ENCODE measurements at places on chromosomes 5 and 9. TPM values are rescaled to one million over a fixed set of nuclear protein-coding genes. Genes with fewer than 3 reads are reported as not detected.

DNA sequence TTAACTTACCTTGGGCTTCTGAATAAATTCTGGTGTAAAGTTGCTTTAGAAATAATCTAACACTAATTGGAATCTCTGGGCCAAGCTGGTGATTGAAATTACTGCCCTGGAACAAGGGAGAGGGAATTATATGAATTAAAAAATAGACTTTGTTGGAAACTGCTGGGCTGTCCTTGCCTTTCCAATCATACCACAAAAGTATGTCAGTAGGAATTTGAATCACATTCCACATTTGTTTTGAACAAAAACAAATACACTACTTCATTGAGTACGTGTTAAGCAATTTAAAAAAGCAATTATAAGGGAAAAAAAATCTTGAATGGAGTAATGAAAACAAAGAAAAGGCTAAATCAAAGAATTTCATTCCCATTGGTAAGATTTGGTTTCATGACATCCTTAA, 102.5 kb upstream of the SREK1 start:
- no peak for DNase-seq

DNA sequence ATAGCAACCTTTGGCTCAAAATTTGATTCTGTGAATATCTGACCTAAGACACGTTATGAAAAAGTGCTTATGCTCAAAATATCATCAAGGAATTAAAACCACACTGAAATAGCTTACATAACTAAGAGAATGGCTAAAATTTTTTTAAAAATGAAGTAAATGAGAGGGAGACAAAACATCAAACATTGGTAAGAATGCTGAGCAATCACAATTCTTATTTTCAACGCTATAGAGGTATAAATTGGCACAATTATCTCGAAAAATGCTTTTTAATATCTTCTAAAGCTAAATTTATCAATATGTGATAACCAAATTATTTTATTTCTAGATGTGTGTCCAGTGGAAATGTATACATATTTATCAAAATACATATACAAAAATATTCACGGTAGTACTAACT, 381.3 kb downstream of the ANXA1 start:
- DNase-seq: no peak

DNA sequence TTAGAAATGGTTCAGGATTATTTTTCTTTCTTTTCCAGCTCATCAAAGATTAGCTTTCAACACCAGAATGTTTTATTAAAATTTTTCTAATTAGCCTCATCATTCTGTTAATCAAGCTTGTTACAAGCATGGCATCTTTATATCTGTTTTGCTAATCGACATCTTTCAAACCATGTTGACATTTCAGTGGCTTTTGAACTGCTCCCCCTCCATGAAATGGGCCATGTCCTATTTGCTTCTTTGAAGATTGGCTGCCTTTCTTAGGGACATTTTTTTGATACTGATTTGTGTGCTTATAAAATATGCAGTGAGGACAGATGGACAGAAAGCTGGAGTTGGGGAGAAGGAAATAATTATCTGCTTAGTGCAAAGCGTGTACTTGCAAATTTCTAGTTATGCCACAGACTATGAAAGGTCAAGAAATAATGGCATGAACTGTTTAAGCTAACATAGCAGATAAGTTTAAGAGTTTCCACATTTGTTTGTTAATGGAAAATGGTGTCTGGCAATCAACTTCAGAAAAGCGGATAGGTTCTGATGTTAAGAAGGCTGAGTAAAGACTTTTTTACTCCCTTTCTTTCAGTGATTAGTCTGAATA, 27.5 kb downstream of the BTF3 start:
- DNase-seq: no peak

Gene GABRG2
- not detected for total RNA-seq

- DNase-seq: no peak
These were observed 722 bp downstream of the CDC42SE2 start for GRCh38 chr5:131264451-131265099.

Gene RECK
- 0.10 TPM for total RNA-seq

GRCh38 chr5:94746731-94747124, 128.3 kb downstream of the SLF1 start:
- peak; percentile 72 for DNase-seq

DNA sequence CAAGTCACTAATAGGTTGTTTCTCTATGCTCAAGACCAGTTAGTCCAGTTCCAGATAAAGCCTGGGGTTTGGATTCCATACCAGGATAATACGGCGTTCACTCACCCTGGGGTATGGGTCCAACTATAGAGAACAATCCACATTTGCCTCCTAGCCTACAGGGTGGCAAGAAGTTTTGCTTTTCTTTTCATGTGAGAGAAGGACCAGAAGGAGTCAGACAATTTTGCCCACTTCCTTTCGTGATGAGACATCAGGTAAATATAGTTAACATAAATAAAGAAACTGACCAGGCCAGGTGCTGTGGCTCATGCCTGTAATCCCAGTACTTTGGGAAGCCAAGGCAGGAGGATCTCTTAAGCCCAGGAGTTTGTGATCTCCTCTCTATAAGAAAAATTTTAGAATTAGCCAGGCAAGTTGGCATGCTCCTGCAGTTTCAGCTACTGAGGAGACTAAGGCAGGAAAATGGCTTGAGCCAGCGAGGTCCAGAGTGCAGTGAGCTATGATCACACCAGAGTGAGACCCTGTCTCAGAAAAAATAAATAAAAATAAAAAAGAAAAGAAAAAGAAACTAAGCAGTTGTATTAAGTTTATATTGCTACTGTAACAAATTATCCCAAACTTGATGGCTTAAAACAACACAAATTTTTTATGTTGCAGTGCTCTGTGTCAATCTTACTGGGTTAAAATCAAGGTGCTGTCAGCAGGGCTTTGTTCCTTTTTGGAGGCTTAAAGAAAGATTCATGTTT, 7.5 kb upstream of the REEP5 start:
- DNase-seq: peak; percentile 79

Gene RNF38
- 31.3 TPM for total RNA-seq

GRCh38 chr9:137128862-137129455, 10.0 kb upstream of the GRIN1 start:
- DNase-seq: no peak

Gene PCDH12
- not detected for total RNA-seq

Gene NEURL1B
- 0.26 TPM for total RNA-seq

DNA sequence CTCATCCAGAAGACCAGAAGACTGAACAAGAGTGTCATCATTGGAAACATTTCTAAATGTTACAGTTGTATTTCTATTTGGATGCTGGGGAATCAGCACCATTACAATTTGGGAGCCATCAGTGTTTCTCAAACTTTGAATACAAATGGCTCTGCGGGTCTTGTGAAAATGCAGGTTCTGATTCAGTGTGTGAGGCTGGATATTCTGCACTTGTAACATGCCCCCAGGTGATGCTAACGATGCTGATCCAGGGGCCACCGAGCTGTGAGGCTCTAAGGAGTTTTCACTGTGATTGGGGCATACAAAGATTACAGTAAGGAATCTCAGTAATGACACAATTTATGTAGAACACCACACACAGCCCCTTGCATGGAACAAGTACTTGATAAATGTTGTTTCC, 167.7 kb downstream of the ACTL7B start:
- DNase-seq: no peak

- no peak for DNase-seq
These were observed 11.4 kb upstream of the HAUS6 start for GRCh38 chr9:19113964-19114679.

DNA sequence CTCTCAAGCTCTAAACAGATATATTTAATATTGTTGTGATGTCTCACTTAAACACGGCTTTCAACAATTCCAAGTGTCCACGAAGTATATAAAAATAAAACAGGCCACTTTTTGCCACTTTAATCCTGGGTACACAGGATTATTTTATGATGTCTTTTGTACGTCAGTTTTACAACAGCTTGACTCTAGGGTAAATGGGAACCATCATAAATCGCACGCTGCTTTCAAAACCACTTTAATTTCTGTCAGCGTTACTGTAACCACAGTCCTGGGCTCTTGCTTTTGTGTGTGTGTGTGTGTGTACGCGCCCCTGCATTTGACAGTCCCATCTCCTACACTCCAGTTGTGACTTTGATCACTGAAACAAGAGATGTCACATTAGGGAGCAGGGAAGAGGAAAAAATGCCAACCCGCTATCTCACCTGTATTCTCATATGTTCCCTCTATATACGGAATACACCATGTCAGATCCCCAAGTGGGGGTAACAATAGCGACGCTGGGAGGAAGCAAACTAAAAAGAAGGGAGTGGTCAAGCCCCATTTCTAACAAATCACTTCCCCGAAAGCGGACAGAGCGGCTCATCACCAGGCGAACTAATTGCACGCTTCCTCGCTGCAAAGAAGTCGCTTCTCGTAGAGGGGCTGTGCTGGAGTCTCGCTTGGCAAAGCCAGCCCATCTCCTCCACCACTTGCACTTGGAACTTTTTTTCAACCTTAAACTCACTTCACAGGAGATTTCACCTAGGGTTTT, 1.2 kb downstream of the BNC2 start:
- DNase-seq: no peak

DNA sequence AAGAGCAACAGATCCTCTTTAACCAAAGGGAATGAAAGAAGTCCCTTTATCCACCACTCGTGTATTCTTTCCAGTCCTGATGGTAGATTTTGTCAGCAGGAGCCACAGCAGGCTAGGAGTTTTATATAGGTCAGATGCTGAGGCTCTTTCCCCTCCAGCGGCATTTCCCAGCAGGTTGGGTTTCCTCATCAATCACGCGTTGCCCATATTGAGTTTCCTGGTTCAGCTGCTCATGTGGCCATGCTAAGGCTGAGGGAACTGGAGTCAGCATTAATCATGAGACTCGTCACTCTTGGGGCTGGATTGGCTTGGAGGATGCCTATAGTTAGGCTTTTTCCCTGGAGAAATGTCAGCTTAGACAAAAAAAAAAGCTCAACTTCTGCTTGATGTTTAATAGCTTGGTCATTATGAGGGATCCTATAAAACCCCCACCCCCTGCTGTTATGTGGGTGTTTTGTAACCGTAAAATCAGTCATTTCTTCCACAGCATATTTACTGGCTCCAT, 193.4 kb upstream of the GAS1 start:
- no peak for DNase-seq

Gene CDH9
- total RNA-seq: not detected

Gene GLRA1
- total RNA-seq: not detected

Gene TLX3
- not detected for total RNA-seq

DNA sequence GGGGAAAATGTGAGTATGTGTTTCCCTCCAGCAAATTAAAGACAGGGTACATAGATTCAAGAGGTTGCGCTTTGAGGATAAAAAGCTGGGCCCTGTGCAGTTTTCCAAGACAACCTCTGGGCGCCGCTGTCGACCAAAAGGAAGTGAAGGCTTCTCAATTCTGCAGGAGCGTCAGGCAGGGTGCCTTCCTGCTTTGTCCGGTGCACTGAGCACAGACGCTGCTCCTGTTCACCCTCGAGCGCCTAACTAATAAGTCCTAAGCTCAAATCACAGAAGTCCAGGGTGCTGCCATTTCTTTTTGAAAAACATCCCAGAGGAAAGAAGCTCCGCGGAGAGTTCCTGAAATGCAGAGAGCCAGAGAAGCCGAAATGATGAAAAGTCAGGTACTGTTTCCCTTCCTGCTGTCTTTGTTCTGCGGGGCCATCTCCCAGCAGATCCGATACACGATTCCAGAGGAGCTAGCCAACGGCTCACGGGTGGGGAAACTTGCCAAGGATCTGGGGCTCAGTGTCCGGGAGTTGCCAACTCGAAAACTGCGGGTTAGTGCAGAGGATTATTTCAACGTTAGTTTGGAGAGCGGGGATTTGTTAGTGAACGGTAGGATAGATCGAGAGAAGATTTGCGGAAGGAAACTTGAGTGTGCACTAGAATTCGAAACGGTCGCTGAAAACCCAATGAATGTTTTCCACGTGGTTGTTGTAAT, at the start of gene PCDHGB1:
TSS of gene PCDHGB1 (plus strand) at position 183 of the 703 bp plus-strand sequence. CDS start at position 345, 162 bp downstream.
- no peak for DNase-seq

Gene SLC24A2
- not detected for total RNA-seq

GRCh38 chr5:178103612-178104011, 9.7 kb upstream of the N4BP3 start:
- no peak for DNase-seq

GRCh38 chr5:86814315-86814714, 196.6 kb downstream of the COX7C start:
- DNase-seq: no peak

DNA sequence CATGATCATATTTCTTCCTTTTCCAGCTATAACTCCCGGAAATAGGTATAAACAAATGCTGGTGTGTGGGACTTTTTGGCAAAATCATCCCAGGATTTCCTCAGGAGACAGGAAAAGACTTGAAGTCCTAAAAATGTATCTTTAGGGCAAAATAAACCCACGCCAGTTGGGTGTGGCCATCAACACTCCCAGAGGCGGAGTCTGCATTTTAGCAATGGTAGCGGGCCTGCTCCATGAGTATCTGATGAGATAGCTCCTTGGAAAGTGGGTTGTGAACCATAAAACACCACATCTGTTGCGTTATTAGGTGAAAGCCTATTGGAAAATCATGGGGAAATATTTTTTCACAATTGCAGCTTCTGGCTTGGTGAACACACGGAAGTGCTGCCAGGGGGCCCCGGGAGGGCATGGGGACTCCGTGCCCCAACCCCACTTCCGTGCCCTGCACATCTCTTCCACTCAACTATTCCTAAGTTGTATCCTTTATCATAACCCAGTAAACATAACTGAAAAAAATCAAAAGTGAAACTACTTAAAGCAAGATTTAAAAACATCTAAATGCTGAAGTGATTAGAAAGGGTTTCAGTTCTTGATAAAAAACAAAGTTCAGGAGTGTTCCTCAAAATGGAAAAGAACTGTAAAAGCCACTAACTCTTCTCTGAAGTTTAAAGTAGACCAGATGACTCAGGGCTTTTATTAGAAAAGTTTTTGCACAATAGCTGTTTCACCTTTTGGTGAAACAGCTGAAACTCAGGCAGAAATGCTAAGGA, 111.2 kb downstream of the LRRC70 start:
- DNase-seq: no peak

- no peak for DNase-seq
These were observed 411.1 kb downstream of the ACTL7B start for GRCh38 chr9:108444400-108445358.

Gene SLC34A1
- 0.10 TPM for total RNA-seq

DNA sequence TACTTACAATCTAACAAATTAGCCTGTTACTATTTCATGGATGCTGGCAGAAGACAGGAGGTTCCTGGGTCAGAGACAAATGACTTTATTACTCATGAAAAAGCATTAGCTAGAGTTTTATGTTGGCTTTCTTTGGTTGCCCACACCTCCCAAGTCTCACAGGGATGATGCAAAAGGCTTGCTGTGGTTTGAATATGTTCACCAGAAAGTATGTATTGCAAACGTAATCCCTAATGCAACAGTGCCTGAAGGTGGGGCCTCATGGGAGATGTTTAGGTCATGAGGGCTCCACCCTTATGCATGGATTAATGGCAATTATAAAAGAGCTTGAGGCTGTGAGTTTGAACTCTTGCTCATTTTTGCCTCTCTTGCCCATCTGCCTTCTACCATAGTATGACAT, 28.5 kb downstream of the DPYSL3 start:
- DNase-seq: no peak

Data from GM12878 (cell line).